Urinary bladder (tissue), 4 donors: ENCODE measurements at places on chromosomes 11 and 22. TPM values are rescaled to one million over a fixed set of nuclear protein-coding genes. Genes with fewer than 3 reads are reported as not detected.

Gene ATM
- 23.7 TPM for polyA plus RNA-seq

Gene INPP5J
- 1.5 TPM for polyA plus RNA-seq

Gene WNT11
- 18.9 TPM for polyA plus RNA-seq

Gene C11orf97
- not detected for polyA plus RNA-seq

Gene SYNGR1
- polyA plus RNA-seq, result 54.6 TPM

Gene ACTN3
- polyA plus RNA-seq, result 0.18 TPM

Gene SEPTIN3
- polyA plus RNA-seq, result 0.49 TPM

Gene OOSP2
- polyA plus RNA-seq, result not detected

Gene TKFC
- 27.6 TPM for polyA plus RNA-seq

Gene GPR83
- polyA plus RNA-seq, result 0.08 TPM

Gene PLEKHA7
- polyA plus RNA-seq, result 8.3 TPM

Gene TMPRSS4
- polyA plus RNA-seq, result 27.9 TPM

Gene KDM4E
- not detected for polyA plus RNA-seq

Gene AP2A2
- 51.4 TPM for polyA plus RNA-seq

Gene MFRP
- 0.03 TPM for polyA plus RNA-seq

Gene TBX10
- polyA plus RNA-seq, result not detected

Gene GGTLC3
- polyA plus RNA-seq, result not detected

Gene SMIM35
- 0.03 TPM for polyA plus RNA-seq

Gene NEFH
- polyA plus RNA-seq, result 1.1 TPM

Gene SERPING1
- 806 TPM for polyA plus RNA-seq

Gene ZC3H12C
- polyA plus RNA-seq, result 4.2 TPM

Gene ADAMTS8
- 17.9 TPM for polyA plus RNA-seq

Gene KCNJ1
- 0.09 TPM for polyA plus RNA-seq

Gene CLDN5
- 148 TPM for polyA plus RNA-seq
